ENCODE measurements at places on chromosomes 3 and 15. TPM values are rescaled to one million over a fixed set of nuclear protein-coding genes. Genes with fewer than 3 reads are reported as not detected.

The DUOXA1 gene
- total RNA-seq: 1.3 TPM

The PLA2G4E gene
- total RNA-seq: 0.17 TPM

The CKMT1A gene
- total RNA-seq: 0.40 TPM

The COL6A6 gene
- 5.7 TPM for total RNA-seq

The TRAT1 gene
- 0.31 TPM for total RNA-seq

The CCDC54 gene
- total RNA-seq: not detected

The PLS1 gene
- total RNA-seq: 1.2 TPM

The ATG3 gene
- 40.9 TPM for total RNA-seq

The GHRL gene
- total RNA-seq: not detected

The GRIP2 gene
- 8.7 TPM for total RNA-seq

The ZNF80 gene
- total RNA-seq: not detected

The RASGRF1 gene
- 0.12 TPM for total RNA-seq

The LSAMP gene
- total RNA-seq: 6.2 TPM

The GOLGA8H gene
- total RNA-seq: 0.28 TPM

The DNAJA4 gene
- total RNA-seq: 102 TPM

The PIERCE2 gene
- total RNA-seq: 6.4 TPM

The PHLDB2 gene
- 17.5 TPM for total RNA-seq

The MUSTN1 gene
- 40.8 TPM for total RNA-seq

The KIF9 gene
- total RNA-seq: 9.0 TPM

The ZNF774 gene
- total RNA-seq: 3.1 TPM

The ANKRD34C gene
- total RNA-seq: not detected

The PLSCR5 gene
- not detected for total RNA-seq

The CLDN11 gene
- 12.1 TPM for total RNA-seq
